ENCODE measurements at places on chromosomes 12 and 14. TPM values are rescaled to one million over a fixed set of nuclear protein-coding genes. Genes with fewer than 3 reads are reported as not detected.

ACSS3 gene
- total RNA-seq = not detected

TOMM20L gene
- not detected for total RNA-seq

NUAK1 gene
- 8.5 TPM for total RNA-seq

KRT78 gene
- total RNA-seq = not detected

FOXG1 gene
- 0.12 TPM for total RNA-seq

LRRK2 gene
- 1.6 TPM for total RNA-seq

VDR gene
- total RNA-seq = 3.2 TPM

TAS2R30 gene
- total RNA-seq = not detected

VRTN gene
- total RNA-seq = not detected

KLRC4 gene
- total RNA-seq = not detected

FGD6 gene
- 11.0 TPM for total RNA-seq

STON2 gene
- 0.93 TPM for total RNA-seq

SLCO1B1 gene
- 0.26 TPM for total RNA-seq

MGP gene
- 0.45 TPM for total RNA-seq

SLC38A6 gene
- 12.7 TPM for total RNA-seq

RTN1 gene
- total RNA-seq = not detected

SDR9C7 gene
- total RNA-seq = not detected

FSCB gene
- total RNA-seq = not detected

OVCH1 gene
- total RNA-seq = not detected

ANKRD33 gene
- total RNA-seq = not detected

GAS2L3 gene
- 6.9 TPM for total RNA-seq

C12orf50 gene
- total RNA-seq = not detected

CD69 gene
- total RNA-seq = not detected

CD4 gene
- total RNA-seq = not detected

ARHGEF25 gene
- total RNA-seq = 6.3 TPM

IFNG-AS1 gene
- not detected for total RNA-seq

PLEKHG7 gene
- not detected for total RNA-seq

B4GALNT3 gene
- 0.75 TPM for total RNA-seq

GDF3 gene
- not detected for total RNA-seq

FRMD6 gene
- 35.7 TPM for total RNA-seq

ADGRD1 gene
- 0.50 TPM for total RNA-seq

TDP1 gene
- total RNA-seq = 14.1 TPM

PPP1R13B gene
- 4.0 TPM for total RNA-seq

CCDC177 gene
- total RNA-seq = not detected

HHIPL1 gene
- 0.24 TPM for total RNA-seq

PITPNM2 gene
- total RNA-seq = 20.2 TPM

AREL1 gene
- total RNA-seq = 27.6 TPM

FKBP11 gene
- 56.4 TPM for total RNA-seq

COX6A1 gene
- 765 TPM for total RNA-seq

SPTB gene
- total RNA-seq = 0.91 TPM

RNF212B gene
- not detected for total RNA-seq

CLEC6A gene
- total RNA-seq = not detected

GARIN6 gene
- not detected for total RNA-seq

TNFAIP2 gene
- total RNA-seq = 358 TPM

GPR135 gene
- 0.70 TPM for total RNA-seq
